Cerebellar cortex (tissue), 1 donor: ENCODE measurements at places on chromosomes 6 and 20.

DNA sequence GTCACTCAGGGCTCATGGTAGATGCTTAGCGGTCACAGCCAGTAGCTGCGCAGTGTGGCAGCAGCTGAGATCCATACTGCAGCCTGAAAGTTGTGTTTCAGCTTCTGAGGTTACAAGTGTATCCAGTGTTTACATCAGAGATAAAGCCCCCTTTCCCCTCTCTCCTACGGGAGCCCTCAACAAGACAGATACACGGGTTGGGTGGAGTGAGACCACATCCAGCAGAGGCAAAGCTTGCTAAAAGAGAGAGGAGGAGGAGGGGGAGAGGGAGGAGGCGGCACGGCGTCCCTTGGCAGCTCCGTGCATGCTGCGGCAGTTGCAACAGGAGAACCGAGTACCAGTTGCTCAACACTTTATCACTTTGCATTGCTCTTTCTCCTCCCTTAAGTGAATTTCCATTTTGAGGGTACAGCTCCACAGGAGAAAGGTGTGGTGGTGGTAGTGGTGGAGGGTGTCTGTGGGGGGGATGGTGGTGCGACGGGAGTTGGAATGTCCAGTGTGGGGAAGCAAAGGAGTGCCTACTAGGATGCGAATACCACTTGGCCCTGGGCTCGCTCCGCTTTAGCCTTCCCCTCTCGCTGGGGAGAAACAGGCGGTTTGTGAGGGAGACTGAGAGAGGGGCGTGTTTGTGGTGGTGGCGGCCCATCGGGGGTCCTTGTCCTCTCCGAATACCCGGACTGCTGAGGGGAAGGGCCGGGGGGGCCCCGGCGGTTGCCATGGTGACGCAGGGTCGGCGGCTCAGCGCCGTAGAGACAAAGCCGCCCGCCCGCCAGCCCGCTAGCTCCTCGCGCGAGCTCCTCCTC, 405 bp upstream of the RNF182 start:
- peak; percentile 78 for DNase-seq

DNA sequence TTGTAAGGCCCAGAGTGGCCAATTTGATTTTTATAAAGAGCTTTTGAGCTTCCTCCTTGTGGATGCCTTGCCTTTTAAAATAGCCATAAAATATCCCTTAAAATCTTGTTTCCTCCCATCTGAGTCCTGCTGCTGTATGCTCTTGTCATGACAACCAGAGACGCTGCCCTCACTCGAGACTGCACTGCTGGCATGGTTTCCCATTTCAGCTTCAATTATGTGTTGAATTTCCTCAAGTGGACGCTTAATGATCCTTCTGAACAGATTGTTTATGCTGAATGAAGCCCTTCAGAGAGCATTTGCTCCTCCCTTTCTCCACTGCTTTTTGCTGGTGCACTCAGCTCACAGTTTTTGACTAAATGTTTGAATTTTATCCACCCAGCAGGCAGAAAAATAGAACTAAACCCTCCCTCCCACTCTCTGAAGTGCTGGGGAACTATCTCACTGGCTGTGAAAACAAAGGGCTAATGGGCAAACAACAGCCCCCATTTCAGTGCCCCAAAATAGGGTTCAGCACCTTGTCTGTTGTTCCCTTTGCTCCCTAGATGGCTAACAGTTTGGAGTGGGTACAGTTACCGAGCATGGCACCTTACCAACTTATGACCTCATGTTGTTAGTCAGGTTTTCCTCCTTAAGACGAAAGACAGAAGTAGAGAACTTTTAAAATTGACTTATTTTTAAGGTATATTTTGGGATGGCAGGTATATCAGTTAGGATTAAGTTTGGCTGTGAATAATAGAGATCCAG, 45.5 kb upstream of the RNF8 start:
- no peak for DNase-seq

DNA sequence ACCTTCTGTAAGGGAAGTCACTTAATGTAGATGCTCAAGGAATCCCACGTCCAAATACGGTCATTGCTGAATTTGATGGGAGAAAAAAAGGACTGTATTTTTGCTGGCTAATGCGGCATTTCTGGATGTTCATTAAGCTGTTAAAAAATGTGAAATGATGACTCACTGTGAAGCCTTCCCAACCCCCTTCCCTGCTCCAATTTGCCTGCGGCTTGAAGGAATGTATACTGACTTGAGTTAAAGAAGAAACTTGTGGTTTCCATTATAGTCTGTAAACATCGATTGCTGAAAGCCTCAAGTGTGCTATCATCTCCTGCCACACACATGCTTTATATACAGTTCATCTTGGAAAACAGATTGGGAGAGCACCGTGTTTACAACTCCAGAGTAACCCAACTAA, 249.1 kb upstream of the JAG1 start:
- DNase-seq, result no peak

GRCh38 chr6:47722194-47722593, 23.8 kb downstream of the ADGRF4 start:
- DNase-seq, result no peak

DNA sequence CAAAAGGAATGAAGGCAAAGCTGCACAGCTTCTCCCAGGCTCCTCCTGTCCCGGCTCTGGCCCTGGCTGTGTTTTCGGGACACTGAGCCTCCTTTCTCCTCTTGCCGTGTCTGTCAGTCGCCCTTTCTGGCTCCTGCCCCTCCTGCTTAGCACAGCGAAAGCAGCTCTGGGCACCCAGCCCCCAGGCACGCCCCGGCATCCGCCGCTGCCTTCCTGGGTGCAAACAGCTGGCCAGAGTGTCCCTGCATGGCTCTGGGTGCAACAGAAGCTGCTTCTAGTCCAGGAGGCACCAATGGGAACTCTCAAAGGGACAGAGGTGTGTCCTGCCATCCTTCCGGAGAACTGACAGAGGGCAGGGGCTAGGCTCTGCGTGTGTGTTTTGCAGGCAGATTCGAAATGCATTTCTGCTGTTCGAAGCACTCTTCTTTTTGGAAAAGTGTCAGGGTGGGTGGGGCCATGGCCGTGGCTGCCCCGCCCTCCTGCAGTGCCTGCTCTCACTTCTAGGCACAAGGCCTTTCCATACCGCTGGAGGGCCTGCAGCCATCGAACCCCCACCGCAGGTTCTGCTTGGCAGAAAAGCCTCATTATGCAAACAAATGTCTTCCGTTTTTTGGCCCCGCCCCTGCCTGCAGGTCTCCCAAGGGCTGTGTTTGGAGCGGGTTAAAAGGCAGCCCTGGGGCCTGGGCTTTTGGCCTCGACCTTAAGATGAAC, 15.5 kb downstream of the COL9A3 start:
- no peak for DNase-seq

DNA sequence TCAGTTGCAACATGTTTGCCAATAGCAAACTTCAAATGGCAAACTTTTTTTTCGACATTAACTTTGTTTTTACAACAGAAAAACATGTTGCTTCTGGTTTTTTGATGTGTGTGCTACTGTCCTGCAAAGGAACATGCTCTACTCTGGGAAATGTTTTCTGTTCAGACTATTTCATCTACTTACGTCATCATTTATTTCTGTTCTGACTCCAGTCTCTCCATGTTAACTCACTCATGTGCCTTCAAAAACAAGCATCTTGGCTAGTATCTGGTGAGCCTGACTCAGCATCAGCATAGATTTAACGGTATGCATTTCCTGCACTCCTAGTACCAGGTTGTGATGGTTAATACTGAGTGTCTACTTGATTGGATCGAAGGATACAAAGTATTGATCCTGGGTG, 36.1 kb upstream of the MAP7 start:
- DNase-seq, result no peak

GRCh38 chr6:151537556-151537955, 43.7 kb downstream of the CCDC170 start:
- DNase-seq, result no peak

GRCh38 chr6:160573943-160574342, 90.1 kb downstream of the LPA start:
- DNase-seq, result no peak

DNA sequence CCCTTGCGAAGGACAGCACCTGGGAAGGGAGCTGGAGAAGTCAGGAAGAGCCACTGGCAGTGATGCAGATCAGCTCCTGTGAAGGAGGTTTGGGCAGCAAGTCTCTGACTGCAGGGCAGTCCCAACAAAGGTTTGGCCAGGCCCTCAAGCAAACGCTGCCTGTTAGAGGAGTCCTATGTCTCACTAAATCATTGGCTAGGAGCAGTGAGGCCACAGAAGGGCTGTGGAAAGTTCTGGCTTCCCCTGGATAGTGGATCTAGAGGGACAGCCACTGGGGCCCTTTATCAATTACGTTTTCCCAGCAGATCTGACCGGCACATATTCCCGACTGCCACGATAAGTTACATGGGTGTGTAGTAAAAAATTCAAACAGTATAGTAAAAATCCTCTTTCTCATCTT, 2.5 kb downstream of the TTPAL start:
- DNase-seq, result no peak

DNA sequence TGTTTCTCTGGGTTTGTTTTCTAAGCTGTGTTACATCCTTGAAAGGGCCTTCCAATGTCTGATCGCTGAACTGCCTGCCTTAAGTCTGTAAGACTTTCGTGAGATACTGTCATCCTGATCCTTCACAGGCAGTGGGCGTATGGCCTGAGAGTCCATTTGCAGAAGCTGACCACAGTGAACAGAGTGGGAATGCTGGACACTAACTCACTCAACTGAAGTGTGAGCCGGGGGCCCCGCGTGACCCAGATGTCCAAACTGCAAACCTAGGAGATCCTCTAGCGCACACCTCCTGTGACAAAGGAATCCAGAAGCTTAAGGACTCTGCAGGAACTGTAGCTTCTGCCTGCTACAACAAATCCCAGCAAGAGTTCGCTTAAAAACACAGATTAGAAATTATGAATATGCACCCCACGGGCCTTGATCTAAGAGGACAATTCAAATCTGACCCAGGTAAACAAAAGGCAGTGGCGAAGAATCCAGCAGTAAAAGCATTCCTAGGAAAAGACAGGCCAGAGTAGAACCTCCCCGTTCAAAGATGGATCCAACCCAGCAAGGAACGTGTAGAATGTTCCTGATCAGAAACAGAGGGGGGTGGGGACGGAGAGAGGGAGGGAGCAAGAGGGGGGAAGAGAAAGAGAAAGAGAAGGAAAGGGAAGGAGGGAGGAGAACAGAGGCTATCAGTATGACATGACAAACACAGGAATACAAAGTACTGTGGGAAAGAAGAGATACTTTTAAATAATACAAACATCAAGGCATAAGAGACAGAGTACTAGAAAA, 135.0 kb upstream of the AFDN start:
- DNase-seq, result no peak

DNA sequence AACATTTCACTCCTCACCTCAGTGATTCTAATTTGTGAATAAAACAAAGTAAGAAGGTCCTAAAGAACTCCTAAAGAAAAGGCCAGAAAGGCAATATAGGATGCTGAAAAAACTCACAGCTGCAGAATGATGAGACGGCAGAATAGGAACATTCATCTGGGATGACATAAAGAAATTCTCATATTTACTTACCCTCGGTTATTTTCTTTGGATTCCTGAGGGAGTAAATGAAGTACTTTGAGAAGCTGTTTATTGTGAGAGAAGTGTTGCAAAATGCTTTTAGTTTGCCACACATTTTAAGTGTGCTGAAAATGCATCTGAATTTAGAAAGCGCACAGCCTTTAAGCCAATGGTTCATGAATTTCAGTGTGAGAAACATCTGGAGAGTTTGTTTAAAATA, 35.7 kb upstream of the RBL1 start:
- DNase-seq, result no peak

DNA sequence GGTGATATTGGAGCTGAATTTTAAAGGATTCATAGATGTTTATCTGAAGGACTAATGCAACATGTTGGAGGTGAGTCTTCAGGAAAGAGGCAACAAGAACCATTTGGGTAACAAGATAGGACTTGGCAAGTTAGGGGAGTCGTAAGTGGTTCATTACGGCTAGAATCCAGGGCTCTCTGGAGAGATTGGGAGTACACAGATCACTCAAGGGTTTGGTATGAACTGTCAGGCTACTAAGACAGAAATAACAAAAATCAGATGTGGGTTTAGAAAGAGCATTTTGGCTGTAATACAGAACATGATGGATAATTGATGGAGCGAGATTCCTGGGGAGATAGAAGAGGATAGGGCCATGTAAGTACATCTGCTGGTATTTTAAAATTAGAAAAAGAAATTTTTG, 86.3 kb upstream of the ESR1 start:
- DNase-seq, result no peak

DNA sequence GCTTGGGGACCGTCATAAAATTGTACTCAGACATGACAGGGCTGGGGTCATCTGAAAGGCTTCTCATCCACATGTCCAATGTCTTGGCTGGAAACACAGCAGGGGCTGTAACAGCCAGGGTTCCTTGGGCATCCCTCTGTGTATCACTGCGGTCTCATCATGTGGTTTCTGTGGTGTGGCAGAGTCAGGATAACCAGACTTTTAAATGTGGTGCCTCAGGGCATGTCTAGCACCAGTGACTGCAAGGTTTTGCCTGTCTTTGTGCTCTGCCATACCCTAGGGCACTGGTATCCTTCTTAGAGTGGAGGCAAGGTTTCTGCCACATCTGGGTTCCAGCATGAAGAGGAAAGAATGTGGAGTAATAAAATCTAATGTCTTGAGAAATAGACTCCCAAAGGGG, 124.2 kb downstream of the PLEKHG1 start:
- no peak for DNase-seq

DNA sequence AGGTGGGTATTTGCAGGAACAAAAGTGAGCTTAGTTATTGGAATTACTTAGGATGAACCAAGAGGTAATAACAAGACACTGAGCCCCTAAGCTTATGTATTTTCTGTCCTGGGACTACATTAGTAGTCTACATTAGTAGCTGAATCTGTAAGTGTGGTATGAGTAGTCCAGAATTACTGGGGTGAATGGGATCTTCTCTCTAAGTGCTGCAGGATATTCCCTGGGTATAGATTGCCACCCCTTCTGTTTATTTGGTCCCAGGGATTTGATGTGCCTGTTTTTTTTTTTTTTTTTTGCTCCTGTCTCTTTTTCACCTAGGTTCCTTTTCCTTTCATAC, 5.9 kb downstream of the CD2AP start:
- DNase-seq, result no peak

- DNase-seq, result no peak
Observed at GRCh38 chr6:111503660-111504059, 20.6 kb upstream of the REV3L start.

- no peak for DNase-seq
Observed at GRCh38 chr6:113328886-113329381, 528.2 kb upstream of the MARCKS start.

DNA sequence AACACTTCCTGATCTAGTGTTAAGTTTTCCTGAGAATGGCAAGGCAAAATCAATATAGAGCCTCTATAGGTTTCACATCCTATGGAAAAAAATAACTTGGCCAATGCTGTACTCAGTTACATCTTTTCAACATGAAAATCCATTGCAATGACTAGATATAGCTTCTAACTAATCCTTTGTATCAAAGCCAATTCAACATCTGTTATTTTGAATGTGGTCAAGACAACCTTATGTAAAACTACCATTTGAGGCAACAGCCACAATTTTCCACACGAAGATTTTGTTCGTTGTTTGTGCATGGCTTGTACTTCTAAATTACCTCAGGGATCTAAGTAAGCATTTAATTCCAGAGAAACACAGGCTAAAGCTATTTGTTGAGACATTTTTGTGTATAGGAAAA, 637.8 kb upstream of the EYS start:
- DNase-seq, result no peak

GRCh38 chr6:23325065-23325464, 755.7 kb downstream of the HDGFL1 start:
- no peak for DNase-seq
